Activated CD8-positive, alpha-beta T cell treated with anti-CD3 and anti-CD28 coated beads for 36 hours (primary cell): ENCODE measurements at places on chromosomes 11 and 22. TPM values are rescaled to one million over a fixed set of nuclear protein-coding genes. Genes with fewer than 3 reads are reported as not detected.

DNA sequence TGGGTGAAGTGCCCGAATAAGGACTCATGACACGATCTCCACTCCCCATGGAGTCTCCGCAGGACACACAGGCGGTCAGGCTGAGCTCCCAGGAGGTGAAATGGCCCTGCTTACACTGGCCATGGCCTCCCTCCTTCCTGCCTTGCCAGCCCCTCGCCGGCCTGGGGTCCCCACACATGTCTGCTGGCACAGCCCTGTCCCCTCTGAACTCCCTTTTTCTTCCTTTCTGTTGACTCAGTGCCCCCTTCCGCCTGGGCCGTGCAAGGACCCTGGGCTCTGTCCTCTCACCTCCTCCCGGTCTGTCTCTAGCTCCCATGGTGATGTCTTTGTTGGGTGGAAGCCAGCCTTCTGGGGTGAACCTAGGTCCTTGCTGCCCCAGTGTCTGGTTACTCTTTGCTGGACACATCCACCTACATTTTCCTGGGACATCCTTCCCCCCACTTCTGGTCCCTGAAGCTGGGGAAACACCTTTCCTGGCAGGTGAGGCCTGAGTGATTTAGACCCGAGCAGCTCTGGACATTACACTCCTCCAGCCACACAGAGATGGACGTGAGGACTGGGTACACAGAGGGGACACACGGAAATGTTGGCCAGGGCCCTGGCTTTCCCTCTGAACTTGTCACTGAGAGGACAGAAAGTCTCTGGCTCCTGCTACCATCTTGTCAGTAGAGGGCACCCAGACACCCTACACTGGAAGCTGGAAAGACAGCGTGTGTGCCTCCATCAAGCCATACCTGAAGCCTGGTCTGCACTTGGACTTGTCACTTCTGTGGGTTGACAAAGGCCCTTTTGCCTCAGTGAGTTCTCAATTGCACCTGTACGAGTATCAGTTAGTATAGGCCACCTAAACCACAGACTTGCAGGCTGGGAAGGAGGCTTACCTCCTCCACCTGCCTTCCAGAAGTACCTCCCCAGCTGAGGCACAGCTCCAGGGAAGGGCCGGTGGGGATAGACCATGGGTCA lies 864.3 kb downstream of the TBC1D22A start:
- no peak for DNase-seq

- DNase-seq = no peak
Measured at GRCh38 chr11:35917676-35918075, 26.2 kb upstream of the LDLRAD3 start.

DNA sequence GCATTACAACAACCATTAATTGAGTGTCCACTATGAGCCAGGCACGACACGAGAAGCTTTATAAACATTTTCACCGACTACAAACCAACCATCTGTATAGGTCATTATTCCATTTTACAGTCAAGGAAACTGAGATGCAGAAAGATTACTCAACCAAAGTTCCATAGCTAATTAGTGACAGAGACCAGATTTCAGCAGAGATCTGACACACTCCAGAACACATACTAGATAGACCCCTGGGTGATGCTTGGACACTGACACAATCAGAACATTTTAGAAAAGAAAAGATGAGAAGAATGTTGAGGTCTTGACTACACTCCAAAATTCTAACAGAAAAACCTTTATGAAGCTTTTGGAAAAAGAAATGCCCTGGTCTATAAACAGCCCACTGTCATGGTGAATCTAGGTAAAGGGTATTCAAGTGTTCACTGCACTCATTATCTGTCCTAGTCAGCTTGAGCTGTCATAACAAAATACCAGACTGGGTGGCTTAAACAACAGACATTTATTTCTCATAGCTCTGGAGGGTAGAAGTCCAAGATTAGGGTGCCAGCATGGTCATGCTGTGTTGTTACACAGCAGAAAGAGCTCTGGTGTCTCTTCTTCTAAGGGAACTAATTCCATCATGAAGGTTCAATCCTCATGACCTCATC lies 89.0 kb downstream of the RELT start:
- no peak for DNase-seq

GRCh38 chr22:24200619-24201212 lies 19.4 kb downstream of the SUSD2 start:
- DNase-seq = no peak

GRCh38 chr11:86497836-86498235 lies 123.1 kb downstream of the CCDC81 start:
- DNase-seq = no peak

GRCh38 chr11:97702951-97703350 lies 1313.1 kb downstream of the JRKL start:
- no peak for DNase-seq

- no peak for DNase-seq
Measured at GRCh38 chr11:95375886-95376285, 144.9 kb upstream of the SESN3 start.

GRCh38 chr11:66232769-66233168 lies 35.7 kb upstream of the RAB1B start:
- no peak for DNase-seq

DNA sequence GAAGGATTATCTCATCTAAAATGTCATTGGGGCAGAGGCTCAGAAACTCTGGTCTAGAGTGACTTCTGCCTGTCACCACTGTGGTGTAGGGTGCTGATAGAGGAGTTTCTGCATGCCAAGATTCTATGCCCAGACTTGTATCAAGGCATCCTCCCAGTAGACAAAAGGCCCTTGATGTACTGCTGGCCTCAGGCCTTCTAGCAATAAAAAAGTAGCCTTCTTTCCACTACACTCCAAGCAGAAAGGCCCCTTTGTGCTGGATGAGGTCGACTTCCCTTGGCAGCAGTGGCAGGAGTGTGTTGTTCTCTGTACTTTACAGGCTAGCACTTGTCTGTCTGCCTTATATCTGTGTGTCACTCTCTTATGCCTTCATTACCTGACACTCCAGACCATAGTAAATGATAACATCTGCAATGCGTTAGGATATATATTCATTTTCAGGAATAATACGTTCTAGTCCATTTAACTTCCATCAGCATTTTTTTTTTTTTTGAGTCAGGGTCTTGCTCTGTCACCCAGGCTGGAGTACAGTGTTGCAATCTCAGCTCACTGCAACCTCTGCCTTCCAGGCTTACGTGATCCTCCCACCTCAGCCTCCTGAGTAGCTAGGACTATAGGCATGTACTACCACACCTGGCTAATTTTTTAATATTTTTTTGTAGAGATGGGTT lies 49.5 kb upstream of the RRM1 start:
- DNase-seq = no peak

- DNase-seq = no peak
Measured at GRCh38 chr22:20186871-20187546, 36.2 kb upstream of the CCDC188 start.

DNA sequence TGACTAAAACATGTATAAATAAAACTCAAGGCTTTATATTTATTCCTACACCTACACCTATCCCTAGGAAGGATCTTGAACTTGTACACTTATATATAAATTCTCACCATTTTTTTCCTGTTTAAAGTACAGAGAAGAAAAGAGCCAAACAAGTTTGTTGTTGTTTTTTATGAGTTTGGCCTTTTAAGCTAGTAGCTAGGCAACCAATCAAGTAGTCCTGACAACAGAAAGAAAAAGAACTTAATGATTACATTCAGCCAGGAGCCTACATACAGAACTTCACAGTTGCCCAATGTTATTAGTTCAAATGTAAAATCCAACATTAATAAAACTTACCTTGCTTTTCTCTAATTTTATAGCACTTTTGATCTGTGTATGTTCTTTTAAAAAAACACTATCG lies 316.2 kb downstream of the SOX6 start:
- DNase-seq = no peak

DNA sequence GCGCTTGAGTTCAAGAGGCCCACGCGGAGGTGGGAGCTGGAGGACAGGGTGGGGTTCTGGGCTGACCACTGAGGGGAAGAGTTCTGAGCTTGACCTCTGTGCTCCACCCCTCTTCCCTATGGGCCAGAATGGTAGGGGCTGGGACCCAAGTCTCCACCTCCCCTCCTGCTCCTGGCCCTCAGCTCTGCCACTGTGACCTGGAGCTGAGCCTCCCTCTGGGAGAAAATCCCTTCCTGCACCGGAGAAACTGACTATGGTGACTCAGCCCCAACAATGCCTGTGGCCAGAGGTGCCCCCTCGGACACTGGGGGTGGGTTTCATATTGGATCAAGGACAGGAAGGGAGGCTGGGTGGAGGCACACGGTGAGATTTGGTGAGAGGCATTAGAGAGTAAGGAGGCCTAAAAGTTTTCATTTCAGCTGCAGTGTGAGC lies 23.0 kb downstream of the RELT start:
- DNase-seq = no peak

DNA sequence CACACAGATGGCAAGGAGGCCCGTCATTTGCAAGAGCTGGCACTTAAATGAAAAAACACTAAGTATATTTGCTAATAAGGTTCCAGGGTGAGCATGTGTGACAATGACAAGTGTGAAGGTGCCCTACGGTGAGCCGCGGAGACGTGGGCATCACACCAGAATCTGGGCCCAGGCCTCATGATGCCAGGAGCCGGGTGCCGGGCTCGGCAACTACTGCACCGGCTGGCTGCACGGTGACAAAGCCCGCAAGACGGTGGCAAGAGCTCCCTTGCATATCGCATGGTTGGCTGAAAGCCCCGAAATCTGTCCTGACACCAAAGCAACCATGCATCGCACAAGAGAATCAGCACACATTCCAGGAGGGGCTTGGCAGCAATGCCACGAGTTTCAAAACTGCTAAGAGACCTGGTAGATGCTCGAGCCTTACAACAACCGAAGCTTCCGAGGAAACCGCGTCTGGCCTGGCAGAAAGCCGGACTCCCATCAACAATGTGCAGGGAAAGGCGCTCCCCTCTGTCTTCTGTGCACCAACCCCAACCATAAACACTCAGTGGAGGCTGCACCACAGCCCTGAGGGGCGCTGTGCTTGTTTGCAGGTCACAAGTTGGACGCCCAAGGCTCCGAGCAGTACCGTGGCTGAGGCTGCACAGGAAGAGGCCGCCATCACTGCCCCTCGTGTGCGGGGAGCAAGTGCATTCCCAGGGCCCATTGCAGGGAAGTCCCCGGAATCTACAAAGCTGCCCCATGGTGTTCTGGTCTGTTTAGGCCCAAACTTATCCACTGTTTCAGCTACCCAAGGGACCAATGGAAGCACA lies 339.7 kb downstream of the CTTN start:
- no peak for DNase-seq

DNA sequence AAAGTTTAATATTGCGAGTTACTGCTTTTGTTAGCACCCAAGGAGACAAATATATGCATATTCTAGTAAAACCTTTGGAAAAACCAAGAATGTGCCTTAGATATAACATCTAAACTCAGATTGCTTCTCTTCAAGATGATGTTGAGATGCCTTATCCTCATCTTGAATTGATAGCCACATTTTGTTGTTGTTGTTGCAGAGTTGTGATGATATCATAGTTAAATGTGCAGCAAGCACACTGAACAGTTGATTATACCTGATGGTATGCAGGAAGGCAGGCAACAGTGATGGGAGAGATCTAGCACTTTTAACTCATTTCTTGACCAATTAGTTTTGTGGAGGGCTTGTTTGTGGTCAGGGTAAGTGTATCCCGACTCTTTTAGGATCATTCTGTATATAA lies 48.0 kb downstream of the KDM2A start:
- no peak for DNase-seq

DNA sequence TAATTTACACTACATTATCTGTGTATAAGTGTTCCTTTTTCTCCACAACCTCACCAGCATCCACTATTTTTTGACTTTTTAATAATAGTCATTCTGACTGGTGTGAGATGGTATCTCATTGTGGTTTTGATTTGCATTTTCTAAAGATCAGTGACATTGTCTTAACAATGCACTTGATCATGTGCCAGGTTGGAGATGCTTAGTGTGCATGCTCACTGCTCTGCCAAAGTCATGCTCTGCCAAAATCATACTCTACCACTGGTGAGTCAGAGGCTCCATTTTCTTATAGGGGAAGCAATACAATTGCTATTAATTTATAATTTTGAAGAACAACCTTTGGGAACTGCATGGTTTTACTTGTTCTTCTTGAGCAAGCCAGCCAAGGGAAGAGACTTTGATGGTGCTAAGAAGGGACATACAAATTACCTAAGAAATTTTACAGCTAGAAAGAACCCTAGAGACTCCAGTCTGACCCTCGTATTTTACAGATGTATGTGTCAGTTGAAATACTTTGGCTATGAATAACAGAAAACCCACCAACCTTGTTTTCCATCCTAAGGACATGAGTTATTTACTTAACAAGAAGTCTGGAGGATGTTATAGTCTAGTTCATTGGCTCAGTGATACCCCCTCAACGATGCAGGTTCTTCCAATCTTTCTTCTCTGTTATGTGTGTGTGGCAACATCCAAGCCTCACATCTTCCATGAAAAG lies 368.9 kb downstream of the DDX10 start:
- DNase-seq = no peak

DNA sequence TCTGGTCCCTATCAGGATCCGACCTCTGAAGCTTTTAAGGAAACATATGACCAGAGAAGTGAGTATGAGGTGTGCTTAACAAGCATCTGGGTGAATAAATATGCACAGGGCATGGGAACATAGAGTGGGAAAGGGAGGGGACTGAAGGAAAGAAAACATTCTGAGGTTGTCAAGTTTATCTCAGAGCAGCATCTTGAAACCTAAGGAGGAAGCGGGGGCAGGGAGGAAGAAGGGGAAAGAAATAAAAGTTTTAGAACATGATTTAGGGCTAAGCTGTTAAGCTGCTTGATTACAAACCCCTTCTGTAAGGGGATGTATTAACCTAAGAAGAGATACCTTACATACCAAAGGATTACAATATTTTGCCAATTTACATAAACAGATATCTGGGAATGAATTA lies 24.0 kb upstream of the SC5D start:
- no peak for DNase-seq

DNA sequence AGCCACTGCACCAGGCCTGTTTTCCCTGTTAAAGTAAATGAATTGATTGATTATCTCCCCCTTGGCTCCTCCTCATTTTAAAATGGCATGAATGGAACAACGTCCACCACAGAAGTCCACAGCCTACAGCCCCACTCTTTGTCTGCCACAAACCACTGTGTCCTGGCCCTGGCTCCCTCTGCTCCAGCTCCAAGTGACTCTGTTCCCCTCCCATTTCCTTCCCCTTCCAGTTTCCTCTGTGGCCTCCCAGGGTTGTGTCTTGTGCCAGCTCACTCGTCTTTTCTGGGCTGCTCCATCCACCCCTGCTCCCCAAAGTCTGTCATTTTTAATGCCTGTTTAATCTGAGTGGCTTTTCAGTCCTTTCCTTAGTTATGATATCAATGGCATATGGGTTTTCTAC lies 52.4 kb upstream of the CD5 start:
- DNase-seq = no peak

- peak; percentile 41 for DNase-seq
Measured at GRCh38 chr11:121328967-121329679, 36.6 kb downstream of the SC5D start.

- no peak for DNase-seq
Measured at GRCh38 chr22:20412474-20413216, 18.7 kb downstream of the ZNF74 start.

GRCh38 chr22:23315341-23315917 lies 135.1 kb downstream of the BCR start:
- DNase-seq = peak; percentile 77

TMEM80 gene
- total RNA-seq = 10.6 TPM

PANX3 gene
- total RNA-seq = not detected

TRPM5 gene
- total RNA-seq = not detected

OR8B2 gene
- not detected for total RNA-seq

GAB4 gene
- not detected for total RNA-seq

ELMOD1 gene
- not detected for total RNA-seq

OR5P2 gene
- not detected for total RNA-seq

VPS26B gene
- 35.6 TPM for total RNA-seq

B3GAT3 gene
- 61.4 TPM for total RNA-seq

SHISA8 gene
- total RNA-seq = 2.3 TPM

SCGB1D2 gene
- not detected for total RNA-seq

HIKESHI gene
- total RNA-seq = 60.5 TPM

XKR3 gene
- total RNA-seq = not detected

GPR83 gene
- 0.11 TPM for total RNA-seq

SLC15A3 gene
- 4.7 TPM for total RNA-seq

PGA3 gene
- not detected for total RNA-seq
